ENCODE measurements at places on chromosomes 6 and 20.

GRCh38 chr6:100440935-100441334 lies 23.8 kb downstream of the SIM1 start:
- no peak for DNase-seq

- DNase-seq: no peak
Measured at GRCh38 chr6:46755865-46756264, 9.1 kb downstream of the ANKRD66 start.

DNA sequence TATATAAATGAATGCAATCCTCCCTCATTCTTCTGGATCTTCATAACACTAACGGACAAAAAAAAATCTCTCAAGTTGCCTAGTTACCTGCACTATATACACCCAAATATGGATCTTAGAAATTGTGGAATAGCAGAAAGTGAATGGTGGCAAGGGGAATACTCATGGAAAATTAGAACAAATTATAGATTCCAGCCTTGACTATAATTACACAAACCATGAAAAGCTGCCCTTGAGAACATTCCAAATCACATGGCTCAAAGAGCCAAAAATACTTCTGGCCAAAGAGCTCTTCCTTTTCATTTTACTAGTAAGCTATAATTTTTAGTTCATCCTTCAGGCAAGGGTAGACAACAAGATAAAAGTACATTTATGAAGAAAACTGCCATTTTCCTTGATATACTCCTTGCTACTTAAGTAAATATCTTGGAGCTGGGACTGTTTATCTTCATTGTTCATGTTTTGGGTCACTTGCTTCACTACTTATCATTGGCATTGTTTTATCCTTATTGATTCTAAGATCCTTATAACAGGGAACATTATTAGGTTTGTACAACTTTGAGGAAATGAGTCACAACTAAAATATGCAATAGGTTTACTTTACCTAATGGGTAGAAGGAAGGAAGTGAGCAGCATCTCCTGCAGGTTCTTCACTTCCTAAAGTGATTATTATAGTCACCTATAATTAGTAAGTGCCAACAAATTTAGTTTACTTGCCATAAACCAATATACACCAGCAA lies 6.4 kb upstream of the MTRES1 start:
- no peak for DNase-seq

- no peak for DNase-seq
Measured at GRCh38 chr20:23745247-23745646, 5.5 kb downstream of the CST1 start.

- no peak for DNase-seq
Measured at GRCh38 chr6:36362551-36363370, 24.7 kb downstream of the ETV7 start.

GRCh38 chr6:25596928-25597818 lies 54.8 kb upstream of the SCGN start:
- DNase-seq: no peak

- DNase-seq: no peak
Measured at GRCh38 chr20:62991863-62992262, 14.9 kb downstream of the BHLHE23 start.

DNA sequence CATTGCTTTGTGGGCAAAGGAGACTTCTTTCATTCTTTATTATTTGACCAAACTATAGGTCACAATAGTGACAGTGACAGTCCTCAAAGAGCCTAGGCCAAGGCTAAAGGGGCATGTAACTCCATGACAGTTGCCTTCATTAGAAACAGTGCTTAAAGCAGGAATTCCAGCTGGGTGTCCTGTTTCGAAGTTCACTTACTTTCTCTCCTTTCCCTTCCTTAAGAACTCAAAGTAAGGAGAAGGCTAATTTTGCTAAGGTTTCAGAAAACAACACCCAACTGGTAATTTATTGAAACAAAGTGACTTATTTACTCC lies 48.1 kb upstream of the HEY2 start:
- DNase-seq: no peak

DNA sequence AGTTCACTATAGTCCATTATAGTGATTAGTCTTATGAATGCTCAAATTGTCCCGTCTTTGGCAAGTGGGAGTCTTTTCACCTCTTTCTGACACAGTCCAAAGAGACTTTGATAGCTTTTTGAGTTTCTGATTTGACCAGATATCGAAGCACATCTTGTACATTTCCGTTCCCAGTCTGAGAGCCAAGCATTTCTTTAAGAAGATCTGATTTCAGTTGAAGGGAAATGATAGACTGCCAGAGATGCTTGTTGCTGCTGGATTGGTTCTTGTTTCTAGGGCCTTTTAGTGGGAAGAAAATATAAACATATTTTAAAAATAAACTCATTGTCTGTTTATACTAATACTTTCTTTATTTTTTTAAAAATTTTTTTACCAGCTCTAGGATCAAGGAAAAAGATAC lies 54.1 kb upstream of the IER3 start:
- no peak for DNase-seq

- no peak for DNase-seq
Measured at GRCh38 chr6:116136933-116137340, 11.0 kb upstream of the COL10A1 start.

DNA sequence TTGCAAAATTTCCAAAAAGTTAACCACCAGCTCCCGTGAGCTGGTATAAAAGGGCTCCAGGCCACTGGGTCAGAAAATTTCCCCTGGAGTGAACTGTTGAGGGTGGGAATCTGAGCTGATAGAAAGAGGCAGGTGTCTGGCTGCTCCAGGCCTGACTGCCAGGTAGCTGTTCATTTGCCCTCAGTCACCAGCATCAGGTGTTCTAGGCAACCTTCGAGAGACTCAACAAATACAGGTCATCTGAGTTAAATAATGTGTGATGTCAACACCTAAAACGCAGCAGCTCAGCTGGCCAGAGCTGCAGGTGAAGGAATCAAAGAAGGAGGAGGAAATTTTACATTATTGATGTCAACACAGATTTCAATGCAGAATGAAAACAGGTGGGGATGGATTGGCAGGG lies 46.7 kb downstream of the KCNK5 start:
- DNase-seq: no peak

- DNase-seq: no peak
Measured at GRCh38 chr20:44151621-44152416, 35.2 kb downstream of the JPH2 start.

GRCh38 chr6:21381331-21381963 lies 212.1 kb upstream of the SOX4 start:
- no peak for DNase-seq
